ENCODE measurements at places on chromosomes 5 and 9.

GRCh38 chr9:131854896-131855613, 115.2 kb upstream of the RAPGEF1 start:
- DNase-seq = peak; percentile 74

GRCh38 chr5:1029945-1030625, 21.5 kb downstream of the NKD2 start:
- DNase-seq = no peak

GRCh38 chr9:93012963-93013855, 45.3 kb upstream of the SUSD3 start:
- no peak for DNase-seq

DNA sequence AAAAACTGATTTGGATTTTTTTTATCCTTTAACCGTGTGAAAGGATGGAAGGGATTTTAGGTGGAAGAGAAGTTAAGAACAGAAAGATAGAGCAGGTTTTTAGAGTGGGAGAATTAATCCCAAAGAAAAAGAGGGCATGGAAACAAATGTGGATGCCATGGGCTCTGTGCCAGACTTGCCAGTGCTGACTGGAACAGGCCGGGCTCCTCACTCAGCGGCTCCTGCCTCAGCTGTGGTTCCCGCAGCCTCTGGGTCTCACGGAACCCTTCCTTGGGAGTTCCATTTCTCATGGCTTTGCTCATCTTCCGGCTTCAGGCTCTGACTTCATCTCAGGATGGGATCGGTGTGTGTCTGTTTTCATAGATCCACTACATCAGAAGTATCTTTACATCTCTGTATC, 30.4 kb upstream of the SLC2A8 start:
- DNase-seq = no peak

GRCh38 chr5:73103870-73104299, 16.5 kb upstream of the TMEM171 start:
- no peak for DNase-seq

- no peak for DNase-seq
Measured at GRCh38 chr9:95870906-95871305, 4.6 kb upstream of the ERCC6L2 start.

DNA sequence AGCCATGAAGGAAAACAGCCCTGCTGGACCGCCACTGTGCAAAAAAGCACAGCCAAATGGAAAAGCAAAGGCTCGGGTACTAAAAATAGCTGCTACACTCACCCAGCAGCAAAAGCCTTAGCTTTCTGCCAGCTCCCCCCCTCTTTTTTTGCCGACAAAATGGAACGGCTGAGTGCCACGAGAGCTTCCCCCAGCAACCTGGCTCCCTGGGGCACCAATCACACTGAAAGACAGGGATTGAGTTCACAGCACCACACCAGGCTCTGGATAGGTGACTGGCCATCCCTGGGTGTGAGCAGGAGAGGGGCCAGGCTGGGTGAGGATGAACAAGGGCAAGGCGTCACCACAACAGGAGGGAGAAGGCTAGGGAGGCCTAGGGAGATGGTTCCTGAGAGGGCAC, 66.7 kb downstream of the SIL1 start:
- DNase-seq = peak; percentile 86

DNA sequence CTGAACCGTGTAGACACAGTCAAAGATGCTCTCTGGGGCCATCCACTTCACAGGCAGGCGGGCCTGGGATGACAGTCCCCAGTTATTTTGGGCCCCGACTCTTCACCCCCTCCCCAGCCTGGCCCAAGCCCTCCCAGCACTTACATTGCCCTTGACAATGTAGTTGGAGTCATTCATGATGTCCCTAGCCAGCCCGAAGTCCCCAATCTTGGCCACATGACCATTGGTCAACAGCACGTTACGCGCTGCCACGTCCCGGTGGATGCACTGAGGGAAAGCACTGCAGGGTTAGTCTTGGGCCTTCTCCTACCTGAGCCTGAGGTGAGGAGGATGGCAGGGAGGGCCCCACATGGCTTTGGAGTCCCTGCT, 30.3 kb downstream of the CSF1R start:
- no peak for DNase-seq

DNA sequence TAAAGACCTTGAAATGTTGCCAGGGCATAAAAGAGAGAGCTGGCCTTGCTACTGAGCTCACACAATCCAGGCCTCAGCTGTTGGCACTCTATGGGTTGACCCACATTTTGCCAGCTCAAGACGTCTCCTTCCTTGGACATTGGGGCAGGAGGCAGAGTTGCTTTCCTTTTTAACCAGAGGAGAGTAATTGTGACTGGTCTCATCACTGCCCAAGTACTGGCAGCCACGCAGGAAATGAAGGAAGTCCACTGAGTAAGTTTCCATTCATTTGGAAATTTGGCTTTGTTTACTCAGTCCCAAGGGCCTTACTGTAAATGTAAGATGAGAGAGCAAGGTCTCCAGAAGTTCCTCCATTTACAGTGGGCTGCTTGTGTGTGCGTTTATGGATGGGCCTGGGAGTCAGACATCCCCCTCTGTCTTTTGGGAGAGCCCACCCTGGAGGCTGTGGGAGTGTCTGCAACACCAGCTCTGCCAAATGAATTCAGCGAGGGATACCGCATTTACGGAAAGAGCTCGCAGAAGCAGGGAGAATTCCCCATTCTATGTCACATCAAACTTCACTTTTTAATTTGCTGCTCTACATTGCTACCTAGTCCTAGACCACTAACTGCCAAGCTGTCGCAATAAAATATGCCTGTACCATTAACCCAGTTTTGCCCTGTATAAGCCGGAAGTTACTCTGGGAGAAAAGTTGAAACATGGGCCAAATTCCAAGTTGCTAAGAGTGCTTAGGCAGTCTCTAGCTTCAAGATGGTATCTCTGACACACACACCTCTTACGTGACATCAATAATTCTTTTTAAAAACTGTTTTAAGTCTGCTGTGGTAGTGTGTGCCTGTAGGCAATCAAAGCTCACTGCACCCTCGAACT, 24.5 kb upstream of the PDZD2 start:
- DNase-seq = no peak

GRCh38 chr5:73441378-73441777, 7.2 kb downstream of the FOXD1 start:
- no peak for DNase-seq

GRCh38 chr5:141393267-141393666, 834 bp downstream of the PCDHGA8 start:
- DNase-seq = no peak

DNA sequence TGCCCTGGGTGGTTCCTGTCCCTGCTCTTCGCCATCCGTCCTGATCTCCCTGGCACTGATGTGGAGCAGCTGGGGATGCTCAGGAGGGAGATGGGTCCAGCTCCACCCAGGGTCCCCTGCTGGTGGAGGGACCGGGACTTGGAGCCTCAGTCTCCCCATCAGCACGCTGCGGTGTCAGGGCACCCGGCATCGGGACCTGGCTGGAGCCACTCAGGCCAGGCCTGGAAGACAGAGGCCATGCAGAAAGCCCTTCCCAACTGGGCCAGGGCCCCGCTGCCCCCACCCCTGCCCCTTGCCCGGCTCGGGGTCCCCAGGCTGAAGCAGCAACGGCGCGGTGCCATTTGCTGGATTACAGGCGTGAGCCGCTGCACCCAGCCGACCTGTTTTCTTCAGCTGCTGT, 40.3 kb upstream of the NSMF start:
- no peak for DNase-seq

- DNase-seq = no peak
Measured at GRCh38 chr5:135028791-135029476, 5.1 kb downstream of the PITX1 start.

DNA sequence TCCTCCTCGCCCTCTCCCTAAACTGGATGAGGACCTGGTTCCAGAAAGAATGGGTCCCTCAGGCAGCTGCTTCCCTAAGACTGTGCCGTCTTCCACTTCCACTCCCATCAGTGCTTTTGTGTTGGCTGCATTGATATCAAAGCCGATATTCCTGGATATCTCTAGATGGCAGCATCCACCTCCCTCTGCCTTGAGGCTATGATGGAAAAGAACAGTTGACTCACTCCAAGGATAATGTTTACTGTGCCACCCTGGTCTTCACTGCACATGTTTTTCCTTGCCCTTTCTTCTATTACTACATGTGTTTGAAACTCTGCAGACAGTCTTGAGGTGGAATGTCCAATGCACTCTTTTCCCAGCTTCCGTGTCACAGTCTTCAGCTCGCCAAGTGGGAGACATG, 211.6 kb downstream of the MAST4 start:
- DNase-seq = peak; percentile 70

GRCh38 chr9:123338710-123339665, 17.0 kb upstream of the CRB2 start:
- DNase-seq = no peak

- DNase-seq = no peak
Measured at GRCh38 chr5:119313658-119314605, 41.9 kb upstream of the TNFAIP8 start.

DNA sequence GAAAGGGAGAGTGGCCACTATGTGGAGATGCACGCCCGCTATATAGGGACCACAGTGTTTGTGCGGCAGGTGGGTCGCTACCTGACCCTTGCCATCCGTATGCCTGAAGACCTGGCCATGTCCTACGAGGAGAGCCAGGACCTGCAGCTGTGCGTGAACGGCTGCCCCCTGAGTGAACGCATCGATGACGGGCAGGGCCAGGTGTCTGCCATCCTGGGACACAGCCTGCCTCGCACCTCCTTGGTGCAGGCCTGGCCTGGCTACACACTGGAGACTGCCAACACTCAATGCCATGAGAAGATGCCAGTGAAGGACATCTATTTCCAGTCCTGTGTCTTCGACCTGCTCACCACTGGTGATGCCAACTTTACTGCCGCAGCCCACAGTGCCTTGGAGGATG, 19.8 kb downstream of the RGMB start:
- DNase-seq = no peak

GRCh38 chr9:126621061-126621918, 7.6 kb downstream of the LMX1B start:
- DNase-seq = no peak

DNA sequence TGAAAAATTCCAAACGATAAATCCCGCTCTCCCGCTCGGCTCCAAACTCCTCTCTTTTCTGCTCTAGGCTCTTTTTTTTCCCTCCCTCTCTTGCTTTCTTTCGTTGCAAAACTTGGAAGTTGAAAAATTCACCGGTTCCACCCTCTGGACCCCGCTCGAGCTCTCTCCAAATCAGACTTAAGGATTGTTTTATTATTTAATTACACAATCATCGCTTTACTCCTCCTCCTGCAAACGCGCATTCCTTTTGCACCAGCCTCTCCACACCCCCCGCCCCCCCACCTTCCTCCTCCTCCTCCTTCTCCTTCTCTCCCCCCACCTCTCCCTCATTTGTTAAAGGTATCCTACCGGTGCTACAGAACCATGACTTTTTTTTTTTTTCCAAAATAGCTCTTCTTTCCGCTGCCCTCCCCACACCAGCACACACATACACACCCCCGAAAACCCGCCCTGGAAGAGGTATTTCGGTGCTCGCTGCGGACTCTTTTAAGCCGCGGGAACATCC, 535 bp upstream of the NFIB start:
- DNase-seq = peak; percentile 74

DNA sequence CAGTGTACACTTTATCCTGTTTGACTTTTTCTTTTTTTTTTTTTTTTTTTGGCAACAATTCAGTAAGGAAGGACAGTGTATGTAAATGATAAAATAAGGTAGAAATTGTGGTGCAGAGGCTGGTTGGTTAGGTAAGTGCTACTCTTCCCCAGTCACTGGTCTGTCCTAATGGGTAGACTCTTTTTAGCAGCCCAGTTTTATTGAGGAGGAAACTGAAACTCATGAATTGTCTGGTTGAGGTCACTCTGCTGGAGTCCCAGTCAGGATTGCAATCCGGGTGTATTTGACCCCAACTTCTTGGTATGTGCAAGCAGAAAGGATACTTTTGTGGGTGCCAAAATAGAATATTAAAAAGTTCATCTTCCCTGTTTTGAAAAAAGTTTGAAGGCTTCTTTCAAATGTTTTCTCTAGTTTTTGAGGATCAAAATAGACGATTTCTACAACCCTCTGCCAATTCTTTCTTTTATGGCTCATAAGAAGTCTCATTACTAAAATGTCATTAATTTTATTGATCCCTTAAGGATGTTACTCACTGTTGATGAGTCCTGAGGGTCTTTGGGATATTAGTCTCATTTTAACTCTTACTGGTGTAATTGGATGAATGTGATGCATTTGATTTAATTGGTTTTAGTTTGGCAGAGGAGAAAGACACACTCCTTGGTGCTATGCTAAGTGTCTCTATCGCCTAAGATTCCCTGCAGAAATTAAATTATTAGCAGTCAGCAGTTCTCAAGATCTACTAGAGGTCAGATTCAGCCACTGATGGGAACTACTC, 171.9 kb downstream of the KDM4C start:
- no peak for DNase-seq

- DNase-seq = peak; percentile 14
Measured at GRCh38 chr9:74760031-74760700, 127.6 kb downstream of the TRPM6 start.

DNA sequence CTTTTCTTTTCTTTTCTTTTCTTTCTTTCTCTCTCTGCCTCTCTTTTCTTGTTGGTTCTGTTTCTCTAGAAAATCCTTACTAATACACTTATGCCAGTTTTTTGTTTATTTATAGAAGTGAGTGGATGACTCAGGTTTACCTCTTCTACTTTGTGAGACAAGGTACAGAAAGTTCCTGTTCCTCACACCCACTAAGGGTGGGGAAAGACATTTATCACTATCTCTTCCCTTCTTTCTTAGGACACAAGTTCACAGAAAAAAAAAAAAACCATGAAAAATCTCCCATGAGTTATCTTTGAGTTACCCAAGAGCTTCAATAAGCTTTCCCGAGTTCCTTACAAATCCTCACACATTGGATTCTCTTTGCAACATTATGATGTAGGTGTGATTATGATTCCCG, 60.9 kb upstream of the CD180 start:
- no peak for DNase-seq

GRCh38 chr5:52751137-52751536, 36.6 kb upstream of the ITGA1 start:
- no peak for DNase-seq

- DNase-seq = peak; percentile 7
Measured at GRCh38 chr9:3285365-3286161, 240.2 kb downstream of the RFX3 start.

DNA sequence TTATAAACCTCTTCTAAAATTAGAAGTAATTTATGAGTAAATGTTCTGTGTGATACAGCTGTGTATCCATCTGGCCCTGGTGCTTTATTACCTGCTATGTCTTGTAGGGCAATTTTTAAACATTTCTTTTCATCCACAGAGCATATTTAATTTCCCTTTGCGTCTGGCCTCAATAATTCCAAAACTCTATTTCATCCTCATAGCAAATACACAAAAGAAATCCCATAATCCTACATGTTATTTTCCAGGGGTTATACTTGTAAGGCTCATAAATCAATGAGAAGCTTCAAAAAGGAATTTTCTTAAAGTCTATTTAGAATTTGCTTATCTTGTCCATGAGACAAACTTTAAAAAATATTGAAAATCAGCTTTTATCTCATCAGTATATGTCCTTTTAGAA, 167.0 kb downstream of the TTC39B start:
- DNase-seq = no peak

- no peak for DNase-seq
Measured at GRCh38 chr5:81065492-81065891, 105.3 kb downstream of the RASGRF2 start.
